Fibroblast of lung (primary cell): ENCODE measurements at places on chromosomes 4 and X.

DNA sequence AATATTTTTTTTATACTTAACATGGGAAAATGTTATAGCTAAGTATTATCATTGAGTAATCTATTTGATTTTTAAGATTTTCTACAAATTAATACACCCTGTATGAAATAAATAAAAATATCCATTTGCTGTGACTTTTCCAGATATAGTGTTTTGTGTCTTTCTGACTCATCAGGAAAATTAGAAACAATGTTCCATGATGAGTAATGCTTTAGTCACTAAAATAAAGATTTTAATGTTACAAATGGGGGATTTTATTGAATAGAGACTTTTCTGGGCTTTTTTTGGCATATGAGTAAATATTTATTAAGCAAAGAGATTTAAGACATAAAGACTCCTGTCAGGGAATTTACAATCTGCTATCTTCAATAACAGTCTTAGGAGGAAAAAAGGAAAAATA lies 279.2 kb upstream of the NOCT start:
- peak; percentile 46 for DNase-seq
- no peaks in the 10 kb centered on the region for H3K27me3 ChIP-seq
- H3K4me1 ChIP-seq, result peaks cover 9% of the 10 kb centered on the region
- H3K4me3 ChIP-seq, result no peak overlapping the region
- no peak overlapping the region for H3K27ac ChIP-seq

DNA sequence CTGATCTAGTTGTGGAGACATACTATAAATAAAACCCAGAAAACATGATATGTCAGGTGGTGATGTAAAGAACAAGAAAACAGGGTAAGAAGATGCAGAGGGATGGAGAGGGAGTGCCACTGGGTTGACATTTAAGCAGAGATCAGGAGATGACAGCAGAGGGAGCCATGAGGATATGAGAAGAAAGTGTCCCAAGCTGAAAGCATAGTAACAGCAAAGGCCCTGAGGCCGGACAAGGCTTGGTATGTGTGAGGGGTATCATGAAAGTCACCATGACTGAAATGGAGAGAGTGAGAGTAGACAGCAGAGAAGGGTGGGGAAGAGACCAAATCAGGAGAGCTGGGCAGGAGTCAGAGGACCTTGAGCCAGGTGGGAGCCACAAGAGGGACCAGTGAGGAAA lies 3.4 kb downstream of the GPKOW start:
- DNase-seq, result no peak
- H3K27me3 ChIP-seq, result no peaks in the 10 kb centered on the region
- no peak overlapping the region for H3K4me3 ChIP-seq
- no peak overlapping the region for H3K27ac ChIP-seq
- peaks cover 5% of the 10 kb centered on the region for H3K36me3 ChIP-seq
- H3K4me1 ChIP-seq, result no peaks in the 10 kb centered on the region

GRCh38 chrX:43500246-43500645 lies 155.9 kb upstream of the MAOA start:
- H3K4me3 ChIP-seq, result no peak overlapping the region
- H3K4me1 ChIP-seq, result no peaks in the 10 kb centered on the region
- no peaks in the 10 kb centered on the region for H3K27me3 ChIP-seq
- no peak for DNase-seq
- no peaks in the 10 kb centered on the region for H3K36me3 ChIP-seq
- H3K27ac ChIP-seq, result no peak overlapping the region

- no peak overlapping the region for H3K4me3 ChIP-seq
- no peaks in the 10 kb centered on the region for H3K36me3 ChIP-seq
- H3K27me3 ChIP-seq, result no peaks in the 10 kb centered on the region
- no peak for DNase-seq
- no peak overlapping the region for H3K27ac ChIP-seq
Observed at GRCh38 chrX:16517039-16517605, 132.8 kb upstream of the S100G start.

DNA sequence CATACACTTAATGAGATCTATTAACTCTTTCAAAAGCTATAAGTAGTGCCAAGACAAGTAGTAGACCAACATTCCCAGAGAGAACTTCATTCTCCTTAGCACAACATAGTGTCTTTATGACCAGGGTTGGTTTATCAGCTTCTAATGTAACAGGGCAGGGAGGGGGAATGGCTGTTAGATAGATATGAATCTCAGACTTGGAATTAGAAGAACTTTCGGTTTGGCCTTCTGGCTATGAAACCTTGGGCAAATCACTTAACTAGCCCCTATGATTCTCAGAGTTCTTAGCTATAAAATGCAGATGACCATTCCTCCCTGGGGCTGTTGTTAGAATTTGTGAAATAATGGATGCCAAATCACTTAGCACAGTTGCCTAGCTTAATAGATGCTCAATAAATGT lies 132.2 kb downstream of the SLC10A7 start:
- H3K4me1 ChIP-seq, result no peaks in the 10 kb centered on the region
- no peaks in the 10 kb centered on the region for H3K27me3 ChIP-seq
- no peak for DNase-seq
- no peaks in the 10 kb centered on the region for H3K36me3 ChIP-seq
- H3K4me3 ChIP-seq, result no peak overlapping the region

DNA sequence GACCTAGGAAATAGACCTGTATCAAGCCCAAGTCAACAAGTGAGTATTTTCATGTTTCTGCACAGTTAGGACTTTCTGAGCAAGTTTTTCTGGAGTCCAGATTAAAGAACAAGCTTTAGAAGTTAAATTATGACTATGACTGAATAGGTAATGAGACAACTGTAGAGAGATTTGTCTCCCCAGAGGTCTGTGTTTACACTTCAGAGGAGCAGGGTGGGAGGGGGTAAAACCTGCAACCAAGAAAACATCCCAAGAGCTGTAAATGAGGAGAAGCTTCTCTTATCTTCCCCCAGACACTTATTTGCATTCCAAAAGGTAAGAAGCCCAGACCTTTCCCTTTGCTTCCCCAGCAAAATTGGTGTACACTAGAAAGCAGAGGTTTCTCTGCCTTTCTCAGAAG lies 22.1 kb upstream of the CEP135 start:
- no peaks in the 10 kb centered on the region for H3K27me3 ChIP-seq
- H3K4me1 ChIP-seq, result no peaks in the 10 kb centered on the region
- H3K36me3 ChIP-seq, result no peaks in the 10 kb centered on the region
- DNase-seq, result no peak
- H3K27ac ChIP-seq, result no peak overlapping the region

GRCh38 chr4:36385951-36386571 lies 104.6 kb downstream of the DTHD1 start:
- H3K27me3 ChIP-seq, result no peaks in the 10 kb centered on the region
- no peak overlapping the region for H3K27ac ChIP-seq
- H3K4me3 ChIP-seq, result no peak overlapping the region
- DNase-seq, result no peak
- H3K36me3 ChIP-seq, result no peaks in the 10 kb centered on the region

GRCh38 chrX:134007716-134008115 lies 22.3 kb upstream of the GPC3 start:
- no peak overlapping the region for H3K27ac ChIP-seq
- DNase-seq, result no peak
- H3K36me3 ChIP-seq, result no peaks in the 10 kb centered on the region
- H3K27me3 ChIP-seq, result no peaks in the 10 kb centered on the region
- no peak overlapping the region for H3K4me3 ChIP-seq

DNA sequence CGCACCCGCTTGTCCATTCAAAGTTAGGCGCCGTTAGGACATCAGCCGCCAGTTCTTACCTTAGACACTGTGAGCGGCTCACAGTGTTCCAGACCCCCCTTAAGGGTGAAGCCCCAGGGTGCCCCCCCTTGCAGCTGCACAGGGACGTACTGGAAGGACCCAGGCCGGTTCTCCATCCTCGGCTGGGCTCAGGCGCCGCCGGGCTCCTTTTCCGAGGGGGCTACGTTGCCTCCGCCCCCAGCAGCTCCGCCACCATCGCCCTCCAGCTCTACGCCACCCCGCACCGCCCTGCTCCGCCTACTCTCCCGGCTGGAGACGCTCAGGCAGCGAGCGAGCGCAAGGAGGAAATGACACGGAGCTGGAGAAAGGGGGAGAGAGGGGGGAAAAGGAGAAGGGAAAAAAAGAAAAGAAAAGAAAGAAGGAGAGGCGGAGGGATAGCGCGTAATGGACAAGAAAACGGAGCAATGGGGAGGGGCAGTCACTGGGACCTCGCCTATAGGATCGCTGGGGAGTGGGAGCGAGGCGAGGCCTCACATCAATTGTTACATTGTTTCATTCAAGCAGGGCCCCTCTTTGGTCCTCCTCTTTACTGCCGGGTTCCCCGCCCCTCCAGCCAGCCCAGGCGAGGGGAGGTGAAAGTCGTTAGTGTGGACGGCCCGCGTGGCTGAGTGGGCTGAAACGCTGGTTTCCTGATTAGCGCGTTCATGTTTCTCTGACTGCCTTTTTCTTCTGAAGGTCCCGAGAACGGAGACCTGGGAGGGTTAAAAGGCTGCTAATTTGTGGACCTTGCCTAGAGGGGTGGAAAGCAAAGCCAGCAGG lies at the start of gene SHROOM4:
Gene SHROOM4 (minus strand): TSS at position 352 of the 819 bp plus-strand sequence. CDS start 176 bp downstream, at position 176.
- no peaks in the 10 kb centered on the region for H3K36me3 ChIP-seq
- peak within 1 kb of the TSS; percentile 51 for H3K27ac ChIP-seq
- H3K4me3 ChIP-seq, result peak within 1 kb of the TSS; percentile 54
- no peaks in the 10 kb centered on the region for H3K27me3 ChIP-seq
- DNase-seq, result peak; percentile 47
